NCI-H2081 treated with DMSO at 0.1 percent for 48 hours (cell line): ENCODE measurements at places on chromosomes 12 and 14.

- no peak for DNase-seq
These were observed 169.2 kb upstream of the PLXNC1 start for GRCh38 chr12:93979189-93979588.

DNA sequence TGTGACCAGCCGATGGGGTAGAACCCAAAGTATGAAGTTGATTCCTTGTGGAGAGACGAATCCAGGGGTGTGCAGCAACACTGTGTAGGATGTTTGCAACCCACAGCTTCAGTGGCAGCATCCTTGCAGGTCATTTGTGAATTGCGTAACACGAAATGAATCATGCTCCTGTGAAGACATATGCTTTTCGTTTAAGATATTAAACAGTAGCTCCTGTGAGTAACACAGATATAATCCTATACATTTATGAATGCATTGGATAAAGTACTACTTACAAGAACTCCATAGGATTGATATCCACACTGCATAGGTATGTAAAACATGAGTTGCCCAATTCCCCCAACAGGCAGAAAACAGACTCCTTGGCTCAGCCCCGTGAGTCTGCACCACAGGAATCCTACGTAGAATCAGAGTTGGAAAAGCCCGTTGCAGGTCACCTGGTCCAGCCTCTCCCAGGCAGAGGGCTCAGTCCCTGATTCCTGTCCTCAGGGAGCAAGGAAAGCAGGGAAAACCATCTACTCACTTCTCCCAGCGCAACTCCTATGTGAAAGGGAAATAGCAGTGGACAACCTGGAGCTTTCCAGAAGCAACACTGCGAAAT is 75.8 kb downstream of the GPATCH2L start:
- no peak for DNase-seq

DNA sequence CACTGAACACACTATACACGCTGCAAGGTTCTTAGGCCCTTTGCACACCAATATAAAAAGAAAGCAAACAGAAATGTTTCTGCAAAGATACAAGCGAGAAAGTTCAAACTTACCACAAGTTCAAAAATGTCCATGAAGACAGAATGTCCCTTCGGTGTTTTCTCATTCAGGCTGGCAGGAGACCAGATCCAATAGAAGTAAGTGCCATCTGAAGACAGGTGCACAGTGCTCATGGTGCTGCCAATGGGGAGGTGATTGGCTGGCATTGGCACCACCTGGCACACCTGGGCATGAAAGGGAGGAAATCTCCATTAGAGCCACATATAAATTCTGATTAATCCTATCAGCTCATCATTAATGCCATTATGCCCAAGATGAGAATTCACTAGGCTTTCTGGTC is 76.3 kb downstream of the HECTD4 start:
- DNase-seq = no peak

- no peak for DNase-seq
These were observed 23.8 kb upstream of the PPP2R5C start for GRCh38 chr14:101737414-101738339.

DNA sequence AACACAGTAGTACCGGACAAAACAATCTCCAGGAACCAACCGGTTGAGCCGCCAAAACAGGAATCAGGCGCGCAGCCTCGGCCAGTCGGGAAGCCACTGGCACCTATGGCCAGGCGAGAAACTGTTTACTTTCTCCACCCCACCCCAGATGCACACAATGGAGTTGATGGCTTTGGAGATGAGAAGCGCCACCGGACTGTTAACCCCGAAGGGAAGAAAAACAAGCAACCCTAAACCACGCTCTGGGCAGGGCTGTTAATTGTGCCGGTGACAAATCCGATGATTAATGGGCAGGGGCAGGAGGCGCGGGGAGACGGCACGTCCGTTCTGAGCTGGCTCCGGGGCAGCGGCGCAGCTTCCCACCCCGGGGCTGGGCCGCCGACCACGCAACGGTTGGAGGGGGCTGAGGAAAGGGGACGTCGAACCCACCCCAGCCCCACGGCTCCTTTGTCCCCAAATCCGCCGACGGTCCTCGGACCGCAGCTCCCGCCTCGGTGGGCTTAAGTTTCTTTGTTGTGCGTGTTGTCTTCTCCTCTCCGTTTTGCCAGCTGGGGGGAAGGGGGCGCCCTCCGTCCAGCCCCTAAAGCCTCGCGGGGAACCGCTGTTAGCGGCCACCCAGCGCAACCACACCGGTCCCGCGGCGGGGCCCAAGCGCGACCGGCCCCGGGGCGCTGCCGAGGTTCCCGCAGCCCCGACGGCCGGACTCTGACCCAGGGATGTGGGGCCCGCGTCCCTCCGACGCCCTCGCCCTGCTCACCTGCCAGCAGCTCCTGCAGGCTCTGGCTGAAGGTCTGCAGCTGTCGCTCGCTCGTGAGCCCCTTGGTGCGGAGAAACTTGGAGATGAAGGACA is 790 bp downstream of the BTG1 start:
- no peak for DNase-seq

DNA sequence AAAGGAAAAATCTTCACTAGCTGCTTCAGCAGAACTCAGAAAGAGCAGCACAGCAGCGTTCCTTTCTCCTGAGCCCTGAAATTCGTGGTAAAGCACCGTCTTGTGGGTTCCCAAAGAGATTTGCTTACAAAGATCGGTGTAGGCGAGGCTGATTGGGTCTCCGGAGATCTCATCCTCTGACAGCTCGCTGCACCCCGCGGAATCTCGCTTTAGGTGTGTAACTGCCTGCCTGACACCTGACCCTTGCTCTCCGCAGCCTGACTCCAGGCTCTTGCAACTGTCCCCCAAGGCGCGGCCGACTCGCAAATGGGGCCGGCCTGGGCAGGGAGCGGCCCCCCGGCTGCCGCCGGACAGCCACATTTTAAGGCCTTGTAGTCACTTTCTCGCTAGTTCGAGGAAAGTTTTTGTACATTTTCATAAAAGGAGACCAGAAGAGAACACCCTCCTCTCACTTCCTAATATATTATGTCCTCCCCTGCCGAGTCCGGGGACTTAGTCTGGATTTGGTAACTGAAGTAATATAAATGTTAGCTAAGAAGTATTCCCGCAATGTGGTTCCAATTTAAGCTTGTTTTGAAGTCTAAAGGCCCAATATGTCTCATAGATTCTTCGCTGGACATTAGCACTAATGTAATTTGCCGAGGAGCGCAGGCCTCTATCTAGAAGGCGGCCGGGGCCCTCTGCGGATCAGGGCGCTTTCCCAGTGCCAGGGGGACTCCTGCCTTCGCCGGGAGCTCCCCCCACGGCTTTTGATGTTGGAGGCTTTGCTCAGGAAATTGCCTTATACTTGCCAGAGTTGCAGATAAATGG is 177.3 kb upstream of the CDKN3 start:
- DNase-seq = no peak

DNA sequence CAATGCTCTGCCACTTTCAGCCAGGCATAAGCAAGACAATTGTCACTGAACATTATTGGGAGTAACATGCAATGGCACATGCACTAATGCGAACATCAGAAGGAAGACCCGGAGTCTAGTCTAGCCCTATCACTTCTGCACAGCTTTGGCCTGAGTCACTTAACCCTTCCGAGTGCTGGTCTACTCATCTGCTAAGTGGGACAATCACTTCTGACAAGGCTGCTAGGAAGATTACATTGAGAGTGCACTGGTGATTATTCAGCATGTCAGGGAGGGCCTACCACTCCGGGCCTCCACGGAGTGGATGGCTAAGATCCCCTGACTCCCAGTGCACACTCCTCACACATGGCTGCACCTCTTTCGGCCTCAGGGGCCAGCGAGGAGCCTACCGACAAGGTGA is 240.9 kb downstream of the DPF3 start:
- no peak for DNase-seq

- DNase-seq = no peak
These were observed 25.1 kb downstream of the NOC4L start for GRCh38 chr12:132169376-132169775.

DNA sequence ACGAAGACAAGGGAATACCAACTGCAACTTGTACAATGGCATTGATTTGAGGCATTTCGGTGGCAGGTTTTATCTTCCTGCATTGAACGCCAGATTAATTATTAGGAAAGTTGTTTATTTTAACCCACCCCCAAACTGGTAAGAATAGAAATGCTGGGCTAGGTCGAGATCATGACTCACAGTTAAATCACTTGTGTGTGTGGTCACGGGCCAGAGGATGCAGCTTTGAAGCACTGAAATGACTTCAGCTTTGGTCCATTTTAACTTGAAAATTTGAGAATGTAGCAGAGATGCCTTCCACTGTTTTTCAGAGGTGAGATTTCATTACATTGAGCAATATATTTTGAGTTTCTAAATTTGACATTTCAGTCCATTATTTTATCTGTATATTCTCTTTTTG is 23.6 kb upstream of the KCNH3 start:
- DNase-seq = no peak

DNA sequence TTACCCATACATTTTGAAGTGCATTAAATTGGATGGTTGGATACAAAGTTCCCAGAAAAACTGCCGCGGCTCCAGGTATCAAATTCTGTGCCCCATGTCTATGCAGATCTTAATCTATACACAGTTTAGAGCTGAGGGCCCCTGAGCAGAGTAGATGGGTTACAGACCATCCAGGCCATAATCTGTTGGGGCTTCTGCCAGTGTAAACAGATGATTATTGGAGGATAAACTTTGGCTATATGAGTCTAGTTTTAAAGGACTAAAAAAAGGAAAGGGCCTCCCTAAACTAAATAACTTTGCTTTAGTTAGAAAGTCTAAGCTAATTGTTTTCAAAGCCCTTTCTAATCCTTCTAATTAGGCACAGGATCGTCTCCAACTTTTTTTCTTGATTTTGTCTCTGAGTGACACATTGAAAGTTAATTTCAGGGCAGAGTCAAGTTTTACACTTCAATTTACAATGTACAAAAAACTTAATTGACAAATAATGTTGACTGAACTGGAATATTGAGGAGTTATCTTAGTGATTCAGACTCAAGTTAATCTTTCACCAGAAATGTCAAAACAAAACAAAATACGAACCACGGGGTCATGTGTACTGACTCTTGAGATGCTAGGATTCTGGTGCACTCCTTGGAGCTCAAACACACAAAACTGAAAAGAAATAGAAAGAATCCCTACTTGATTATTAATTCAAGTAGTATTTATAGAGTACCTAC is 133.9 kb upstream of the SCAF11 start:
- no peak for DNase-seq
